ENCODE measurements at places on chromosomes 7 and 10.

- H3K27me3 ChIP-seq = no peaks in the 10 kb centered on the region
- no peak overlapping the region for H3K27ac ChIP-seq
- no peak overlapping the region for H3K4me3 ChIP-seq
- no peaks in the 10 kb centered on the region for H3K4me1 ChIP-seq
- H3K36me3 ChIP-seq = no peaks in the 10 kb centered on the region
Observed at GRCh38 chr7:121083790-121084251, 95.3 kb downstream of the CPED1 start.

GRCh38 chr10:12638103-12638502 lies 288.8 kb downstream of the CAMK1D start:
- peaks cover 2% of the 10 kb centered on the region for H3K4me1 ChIP-seq
- no peaks in the 10 kb centered on the region for H3K27me3 ChIP-seq

- no peaks in the 10 kb centered on the region for H3K36me3 ChIP-seq
- peaks cover 2% of the 10 kb centered on the region for H3K27me3 ChIP-seq
- H3K4me1 ChIP-seq = no peaks in the 10 kb centered on the region
- H3K4me3 ChIP-seq = no peak overlapping the region
- no peak for DNase-seq
Observed at GRCh38 chr7:78232806-78233205, 434.2 kb downstream of the PHTF2 start.

- no peak overlapping the region for H3K27ac ChIP-seq
- DNase-seq = no peak
- no peaks in the 10 kb centered on the region for H3K27me3 ChIP-seq
- H3K4me1 ChIP-seq = no peaks in the 10 kb centered on the region
- H3K36me3 ChIP-seq = no peaks in the 10 kb centered on the region
- H3K4me3 ChIP-seq = no peak overlapping the region
Observed at GRCh38 chr7:107372298-107372697, 97.6 kb upstream of the GPR22 start.

DNA sequence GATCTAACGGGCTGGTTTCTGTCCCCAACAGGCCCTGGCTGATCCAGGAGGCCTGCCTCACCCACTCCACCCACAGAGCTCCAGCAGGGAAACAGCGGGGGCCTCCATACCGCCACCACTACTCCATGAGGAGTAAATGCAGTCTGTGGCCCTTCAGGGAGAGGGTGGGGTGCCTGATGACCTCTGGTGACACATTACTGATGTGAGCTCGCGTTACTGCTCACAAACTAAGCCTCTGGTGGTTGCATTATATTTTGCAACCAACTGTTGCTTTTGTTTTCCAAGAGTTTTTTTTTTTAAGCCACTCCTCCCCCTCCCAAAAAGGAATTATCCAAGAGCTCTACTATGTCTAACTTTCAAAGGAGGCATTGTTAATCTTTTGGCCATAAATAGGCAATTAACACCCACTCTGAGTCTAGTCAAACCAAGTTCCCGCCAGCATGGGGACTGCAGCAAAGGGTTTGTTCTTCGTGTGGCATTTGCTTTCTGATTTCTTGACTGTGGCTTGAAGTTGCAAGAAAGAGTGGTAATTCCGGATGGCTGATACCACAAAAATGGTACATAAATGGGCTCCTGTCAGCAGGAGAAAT lies 72.6 kb downstream of the FAM53B start:
- DNase-seq = peak; percentile 87
- no peaks in the 10 kb centered on the region for H3K27me3 ChIP-seq
- H3K36me3 ChIP-seq = no peaks in the 10 kb centered on the region
- H3K4me1 ChIP-seq = peaks cover 4% of the 10 kb centered on the region
- no peak overlapping the region for H3K27ac ChIP-seq
